Astrocyte (in vitro differentiated cells and primary cell): ENCODE measurements at places on chromosomes 7 and 10. TPM values are rescaled to one million over a fixed set of nuclear protein-coding genes. Genes with fewer than 3 reads are reported as not detected.

FGFR2 gene
- 10.6 and 11.8 TPM in 2 replicates for total RNA-seq

DNA sequence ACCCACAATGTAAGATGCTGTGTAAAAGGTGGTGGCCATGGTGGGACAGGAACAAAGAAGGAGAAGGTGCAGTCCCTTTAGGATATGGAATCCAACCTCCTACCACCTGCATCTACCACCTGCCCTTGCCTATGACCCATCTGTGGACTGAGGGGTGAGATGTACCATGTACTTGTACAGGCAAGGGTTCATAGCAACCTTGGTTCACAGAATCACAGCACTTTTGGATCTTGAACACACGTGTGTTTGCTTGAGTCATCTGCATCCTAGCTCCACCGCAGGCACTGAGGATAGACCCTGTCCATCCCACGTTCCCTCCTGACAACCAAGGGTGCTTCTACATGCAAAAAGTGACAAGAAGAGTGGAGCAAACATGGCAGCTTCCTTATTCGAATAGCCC, 162.3 kb downstream of the GFRA1 start:
- no peak for DNase-seq

- DNase-seq, result no peak
Measured at GRCh38 chr7:2313450-2314208, 612 bp downstream of the SNX8 start.

DNA sequence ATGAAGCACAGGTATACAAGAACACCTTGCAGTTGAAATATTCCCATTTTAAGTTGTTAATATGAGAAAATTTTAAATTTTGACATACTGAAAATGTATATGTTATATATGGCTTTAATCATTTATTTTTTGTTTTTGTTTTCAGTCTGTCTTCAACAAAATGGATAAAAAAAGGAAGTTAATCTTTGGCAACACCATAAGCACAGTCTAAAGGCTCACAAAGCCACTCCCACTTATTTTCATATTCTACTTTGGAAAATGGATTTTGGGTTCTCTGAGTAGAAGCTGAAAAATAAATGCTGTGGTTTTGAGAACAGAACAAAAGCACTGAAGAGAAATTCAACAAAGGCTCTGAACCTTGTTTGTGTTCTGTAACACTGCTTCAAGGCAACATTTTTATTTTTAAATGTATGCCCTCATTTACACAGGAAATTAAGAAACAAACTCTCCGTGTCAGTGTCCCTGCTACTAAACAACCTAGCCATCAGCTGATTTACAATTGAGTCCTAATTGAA, 81.3 kb upstream of the LRRN3 start:
- DNase-seq, result no peak

DNA sequence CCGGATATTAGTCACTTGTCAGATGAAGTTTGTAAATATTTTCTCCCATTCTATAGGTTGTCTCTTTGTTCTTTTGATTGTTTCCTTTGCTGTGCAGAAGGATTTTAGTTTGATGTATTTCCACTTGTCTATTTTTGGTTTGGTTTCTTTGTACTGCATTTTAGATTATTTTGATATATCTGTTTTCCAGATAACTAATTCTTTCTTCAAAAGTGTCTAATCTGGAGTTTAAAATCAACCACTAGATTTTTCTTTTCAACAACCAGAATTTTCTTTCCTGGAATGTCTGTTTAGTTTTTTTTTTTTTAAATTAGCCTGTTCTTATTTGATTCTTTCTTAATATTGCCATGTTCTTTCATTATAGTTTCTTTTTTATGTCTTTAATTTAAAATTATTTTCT, 116.8 kb upstream of the INHBA start:
- no peak for DNase-seq
